ENCODE measurements at places on chromosomes 12 and 14.

DNA sequence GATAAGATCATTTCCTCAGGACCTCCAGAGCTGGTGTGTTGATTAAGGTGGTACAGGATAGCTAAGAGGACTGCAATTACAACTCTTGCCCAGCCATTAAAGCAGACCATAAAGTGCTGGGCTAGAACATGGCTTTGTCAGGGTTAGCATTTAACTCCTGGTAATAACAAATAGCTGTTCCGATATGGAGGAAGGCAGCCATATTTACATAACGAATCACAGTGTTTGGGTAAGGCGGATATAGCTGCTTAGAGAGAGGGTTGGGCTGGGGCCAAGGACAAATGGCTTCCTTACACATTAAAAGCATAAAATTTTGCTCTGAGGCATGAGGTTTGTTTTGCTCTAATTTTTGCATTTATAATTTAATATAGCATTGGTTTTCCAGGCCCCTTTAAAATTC, 297.7 kb upstream of the DDHD1 start:
- peak; percentile 23 for DNase-seq

- no peak for DNase-seq
Observed at GRCh38 chr12:10218021-10218420, 5.3 kb downstream of the GABARAPL1 start.

DNA sequence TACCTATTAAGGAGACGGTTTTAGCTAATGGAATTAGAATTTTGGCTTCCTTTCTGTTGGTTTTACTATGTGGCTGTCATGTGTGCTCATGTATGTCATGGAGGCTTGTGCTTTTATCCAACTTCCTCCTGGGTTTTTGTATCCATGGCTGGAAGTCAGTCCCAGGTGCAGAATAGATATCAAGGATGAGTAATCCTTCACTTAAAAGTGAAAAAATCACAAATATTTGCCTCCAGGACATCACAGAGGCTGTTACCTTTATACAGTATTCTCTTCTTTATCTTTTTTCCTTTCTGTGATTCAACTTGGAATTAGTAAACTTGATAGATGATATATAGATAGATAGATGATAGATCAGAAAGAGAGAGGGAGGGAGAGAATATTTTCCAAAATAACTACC, 706.8 kb downstream of the GALC start:
- DNase-seq = peak; percentile 31

DNA sequence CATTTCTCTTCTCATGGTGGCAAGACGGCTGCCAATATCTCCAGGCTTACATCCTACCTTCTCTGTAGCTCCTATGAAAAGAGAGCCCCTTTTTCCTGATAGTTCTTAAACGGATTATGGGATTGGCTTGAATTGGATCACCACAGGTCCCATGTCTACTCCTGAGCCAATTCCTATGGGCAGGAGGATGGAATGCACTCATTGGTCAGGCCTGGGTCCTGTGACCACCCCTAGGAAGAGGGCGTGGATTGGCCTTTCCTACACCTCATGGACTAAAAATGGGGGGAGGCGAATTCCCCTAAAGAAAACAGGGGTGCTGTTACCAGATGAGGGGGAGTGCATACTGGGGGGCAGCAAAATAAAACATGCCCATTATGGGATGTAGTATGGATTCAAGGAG, 108.8 kb downstream of the PTPN11 start:
- no peak for DNase-seq

GRCh38 chr14:22813145-22813544, 2.1 kb downstream of the SLC7A7 start:
- no peak for DNase-seq

GRCh38 chr14:71246539-71246938, 339.3 kb downstream of the PCNX1 start:
- DNase-seq = no peak

- DNase-seq = no peak
Observed at GRCh38 chr12:109605016-109605415, 31.4 kb downstream of the MVK start.

DNA sequence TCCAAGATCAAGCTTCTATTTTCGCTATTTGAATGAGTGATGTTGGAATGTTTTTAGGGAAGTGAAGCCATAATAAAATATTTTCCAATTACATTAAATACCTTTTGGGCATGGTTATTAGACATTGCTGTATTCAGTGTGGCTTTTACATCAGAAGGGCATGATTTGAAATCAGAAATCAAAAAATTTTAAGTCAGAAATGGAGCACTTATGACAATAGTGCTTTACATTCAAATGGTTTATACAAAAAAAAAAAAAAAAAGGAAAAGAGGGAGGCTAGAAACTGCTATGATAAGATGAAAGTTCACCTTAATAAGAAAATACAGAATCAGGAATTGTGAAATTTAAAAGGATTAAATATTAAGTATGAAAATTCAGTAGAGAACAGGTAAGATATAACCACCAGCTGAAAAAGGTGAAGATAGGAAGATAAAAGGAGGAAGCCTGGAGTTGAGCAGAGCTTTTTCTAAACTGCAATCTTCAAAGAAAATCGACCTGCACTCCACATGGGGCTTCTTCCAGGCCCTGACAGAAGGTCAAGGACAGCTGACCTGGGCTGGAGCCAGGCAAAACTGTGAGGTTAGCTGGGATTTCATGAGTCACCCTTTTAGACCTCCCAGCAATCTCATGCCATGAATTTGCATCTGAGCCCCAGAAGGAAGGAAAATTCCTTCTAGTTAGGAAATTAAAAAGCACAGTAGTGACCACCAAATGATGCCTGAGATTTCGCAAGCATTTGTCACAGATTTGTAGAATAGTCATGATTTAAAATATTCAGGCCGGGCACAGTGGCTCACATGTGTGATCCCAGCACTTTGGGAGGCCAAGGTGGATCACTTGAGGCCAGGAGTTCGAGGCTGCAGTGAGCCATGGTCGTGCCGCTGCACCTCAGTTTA, 23.4 kb upstream of the BMP4 start:
- DNase-seq = no peak

- no peak for DNase-seq
Observed at GRCh38 chr14:84237881-84238280, 1292.1 kb upstream of the FLRT2 start.

DNA sequence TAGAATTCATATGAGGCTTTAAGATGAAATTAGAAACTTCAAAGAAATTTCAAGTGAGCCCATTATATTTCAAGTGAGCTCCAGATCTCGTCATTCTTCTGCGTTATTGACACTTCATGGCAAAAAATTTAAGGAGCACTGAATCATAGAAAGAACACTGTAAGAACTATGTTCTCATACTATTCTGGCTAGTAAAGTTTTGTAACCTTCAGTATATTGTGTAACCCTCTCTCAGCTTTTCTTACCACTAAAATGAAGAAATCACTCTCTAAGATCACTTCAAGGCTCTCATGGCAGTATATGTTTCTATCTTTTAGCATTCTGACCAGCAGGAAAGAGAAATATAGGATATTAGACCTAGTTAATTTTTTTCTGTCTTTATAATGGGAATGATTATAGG, 6.3 kb downstream of the GPHN start:
- DNase-seq = peak; percentile 58

GRCh38 chr14:101704140-101704539, 57.4 kb upstream of the PPP2R5C start:
- no peak for DNase-seq

GRCh38 chr12:14086838-14087237, 105.4 kb upstream of the GRIN2B start:
- no peak for DNase-seq

GRCh38 chr14:23653051-23653450, 16.9 kb downstream of the DHRS2 start:
- DNase-seq = no peak

GRCh38 chr12:107079172-107080011, 14.0 kb downstream of the CRY1 start:
- DNase-seq = peak; percentile 69

- DNase-seq = no peak
Observed at GRCh38 chr12:94263905-94264561, 115.7 kb downstream of the PLXNC1 start.

DNA sequence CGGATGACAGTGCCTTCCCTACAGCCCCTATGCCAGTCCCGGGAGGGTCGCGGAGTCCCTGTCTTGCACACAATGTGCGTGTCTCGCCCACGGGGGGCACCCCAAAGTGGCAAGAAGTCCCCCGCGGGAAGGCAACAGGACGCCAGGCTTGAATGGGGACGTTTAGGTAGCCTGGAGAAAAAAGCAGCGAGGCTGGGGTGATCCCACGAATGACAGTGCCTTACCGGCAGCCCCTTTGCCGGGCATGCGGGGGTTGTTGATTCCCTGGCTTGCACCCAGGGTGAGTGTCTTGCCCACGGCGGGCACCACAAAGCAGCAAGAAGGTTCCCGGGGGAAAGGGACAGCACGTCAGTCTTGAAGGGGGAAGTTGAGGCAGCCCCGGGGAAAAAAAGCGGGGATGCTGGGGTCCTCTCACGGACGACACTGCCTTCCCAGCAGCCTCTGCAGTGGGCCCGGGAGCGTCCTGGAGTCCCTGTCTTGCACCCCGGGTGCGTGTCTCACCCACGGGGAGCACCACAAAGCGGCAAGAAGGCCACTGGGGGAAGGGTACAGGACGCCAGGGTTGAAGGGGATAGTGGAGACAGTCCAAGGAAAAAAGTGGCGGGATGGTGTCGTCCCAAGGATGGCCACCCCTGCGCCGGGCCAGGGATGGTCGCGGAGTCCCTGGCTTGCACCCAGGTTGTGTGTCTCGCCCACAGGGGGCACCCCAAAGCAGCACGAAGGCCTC, 156.8 kb upstream of the ALG10B start:
- no peak for DNase-seq

DNA sequence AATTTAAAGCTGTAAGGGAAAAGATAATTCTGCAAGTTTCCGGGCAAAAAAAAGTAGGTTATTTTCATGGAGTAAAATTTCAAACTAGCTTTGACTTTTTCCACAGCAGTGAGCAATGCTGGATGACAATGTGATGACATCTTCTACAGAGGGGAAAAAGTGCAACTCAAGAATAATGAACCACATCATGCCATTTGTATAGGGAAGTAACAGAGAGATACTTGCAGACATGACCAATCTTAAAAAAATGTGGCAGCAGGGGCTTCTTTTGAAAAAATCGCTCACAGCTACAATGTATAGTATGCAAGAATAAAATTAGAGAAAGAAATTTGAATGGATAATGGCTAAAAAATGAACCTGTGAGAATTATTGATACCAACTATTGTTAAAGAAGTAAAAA, 115.5 kb downstream of the DHRS2 start:
- peak; percentile 3 for DNase-seq

DNA sequence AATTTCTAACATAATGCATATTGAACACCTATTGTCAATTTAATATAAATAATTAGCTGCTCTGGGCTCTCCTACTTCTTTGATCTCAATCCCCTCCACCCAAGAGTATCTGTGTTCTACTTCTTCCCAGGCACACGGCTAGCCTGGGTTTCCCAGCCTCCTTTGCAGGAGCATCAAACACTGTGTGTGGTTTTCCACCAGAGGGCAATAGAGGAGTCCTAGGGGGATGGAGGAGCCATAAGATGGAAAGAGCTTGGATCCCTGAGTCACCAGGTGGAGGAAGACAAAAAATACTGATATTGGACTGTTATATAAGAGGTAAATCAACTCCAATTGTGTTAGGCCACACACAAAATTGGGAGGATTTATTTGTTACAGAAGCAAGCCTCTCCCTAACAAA, 333.7 kb downstream of the GLT1D1 start:
- no peak for DNase-seq

GRCh38 chr12:82124711-82125380, 233.3 kb downstream of the CCDC59 start:
- DNase-seq = peak; percentile 83

- peak; percentile 22 for DNase-seq
Observed at GRCh38 chr14:74333909-74334308, 14.4 kb upstream of the VRTN start.

GRCh38 chr12:124558313-124558712, 9.1 kb downstream of the NCOR2 start:
- no peak for DNase-seq

DNA sequence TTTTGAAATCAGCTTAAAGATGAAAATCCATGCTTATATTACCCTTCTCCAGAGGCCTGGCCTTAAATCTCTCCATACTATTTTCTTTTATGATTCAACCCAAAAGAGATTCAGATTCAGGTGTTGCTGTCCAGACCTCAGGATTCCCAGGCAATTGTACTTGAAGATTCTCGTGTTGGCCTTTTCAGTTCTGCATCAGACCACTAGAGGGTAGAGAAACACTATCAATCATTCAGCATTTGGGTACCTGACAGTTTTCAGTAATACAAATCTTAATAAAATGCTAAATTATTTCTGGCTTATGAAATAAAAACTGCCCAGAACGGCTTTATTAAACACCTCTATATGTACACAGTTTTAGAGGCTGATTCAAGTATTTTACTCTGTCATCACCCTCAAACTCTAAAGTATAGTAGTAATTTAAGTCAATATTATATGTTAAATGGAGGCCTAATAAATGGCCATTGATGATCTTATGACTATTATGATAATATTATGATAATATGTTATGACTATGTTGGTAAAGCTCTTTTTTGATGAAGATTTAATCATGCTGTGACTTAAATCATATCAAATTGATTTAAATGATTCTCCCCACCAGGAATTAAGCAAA, 301.1 kb downstream of the DUSP6 start:
- peak; percentile 78 for DNase-seq

DNA sequence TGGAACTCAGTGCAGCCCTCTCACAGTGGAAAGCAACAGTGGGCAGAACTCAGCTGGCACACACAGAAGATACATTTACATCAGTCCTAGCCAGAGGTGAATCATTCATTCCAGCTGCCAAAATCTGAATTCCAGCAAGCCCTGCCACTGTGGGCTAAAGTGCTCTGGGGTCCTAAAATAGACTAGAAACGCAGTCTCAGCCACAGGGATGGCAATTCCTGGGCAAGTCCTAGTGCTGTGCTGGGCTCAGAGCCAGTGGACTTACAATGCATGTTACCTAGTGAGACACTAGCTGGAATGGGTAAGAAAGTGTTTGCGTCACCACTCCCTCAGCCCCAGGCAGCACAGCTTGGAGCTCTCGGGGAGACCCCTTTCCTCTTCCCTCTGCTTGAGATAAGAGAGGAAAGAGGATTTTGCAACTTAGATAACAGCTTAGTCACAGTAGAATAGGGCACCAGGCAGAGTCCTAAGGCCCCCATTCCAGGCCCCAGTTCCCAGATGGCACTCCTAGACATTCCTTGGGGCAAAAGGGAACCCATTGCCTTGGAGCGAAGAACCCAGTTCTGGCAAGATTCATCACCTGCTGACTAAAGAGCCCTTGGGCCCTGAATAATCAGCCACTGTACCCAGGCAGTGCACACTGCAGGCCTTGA, 592.9 kb downstream of the FSCB start:
- no peak for DNase-seq

GRCh38 chr14:61179061-61179690, 102.0 kb downstream of the TMEM30B start:
- DNase-seq = peak; percentile 32
